Astrocyte of the hippocampus (primary cell): ENCODE measurements at places on chromosomes 11 and 22.

- no peak for DNase-seq
Measured at GRCh38 chr11:87634331-87634730, 540.9 kb downstream of the RAB38 start.

GRCh38 chr11:79226126-79226525, 214.7 kb downstream of the TENM4 start:
- DNase-seq: peak; percentile 53

GRCh38 chr22:36154423-36154945, 6.1 kb downstream of the APOL3 start:
- DNase-seq: no peak

GRCh38 chr11:103779054-103779453, 257.4 kb upstream of the DDI1 start:
- no peak for DNase-seq

DNA sequence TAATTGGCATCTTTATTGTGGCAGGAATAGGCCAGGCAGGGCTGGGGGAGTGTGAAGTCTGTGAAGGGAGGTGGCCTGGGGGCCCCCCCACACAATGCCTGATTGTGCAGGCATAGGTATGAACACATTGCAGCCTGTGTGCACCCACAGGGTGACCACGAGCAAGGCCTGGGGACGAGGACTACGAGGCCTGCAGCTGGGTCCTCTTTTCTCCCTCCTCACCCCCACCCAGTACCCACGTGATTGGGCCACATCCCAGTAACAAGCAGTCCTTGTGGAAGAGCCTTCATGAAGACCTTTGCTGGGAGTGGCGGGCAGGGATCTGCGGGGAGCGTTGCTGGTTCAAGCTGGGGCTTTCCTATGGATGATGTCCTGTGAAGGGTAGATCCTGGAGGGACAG, 29.3 kb downstream of the ZBTB16 start:
- DNase-seq: no peak

DNA sequence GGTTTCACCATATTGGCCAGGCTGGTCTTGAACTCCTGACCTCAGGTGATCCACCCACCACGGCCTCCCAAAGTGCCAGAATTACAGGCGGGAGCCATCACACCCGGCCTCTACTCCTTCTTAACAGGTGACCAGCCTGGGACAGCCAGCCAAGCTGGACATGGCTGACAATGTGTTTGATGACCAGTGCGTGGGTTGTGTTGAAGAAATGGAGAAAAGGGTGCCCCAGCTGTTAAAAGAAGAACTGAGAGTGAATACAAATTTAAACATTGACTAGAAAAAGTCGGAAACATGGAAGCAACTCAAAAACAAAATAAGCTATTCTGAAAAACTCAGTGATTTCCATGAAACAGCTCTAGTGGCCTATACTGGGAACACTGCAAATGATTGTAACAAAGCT, 86.5 kb upstream of the CLPB start:
- DNase-seq: no peak

DNA sequence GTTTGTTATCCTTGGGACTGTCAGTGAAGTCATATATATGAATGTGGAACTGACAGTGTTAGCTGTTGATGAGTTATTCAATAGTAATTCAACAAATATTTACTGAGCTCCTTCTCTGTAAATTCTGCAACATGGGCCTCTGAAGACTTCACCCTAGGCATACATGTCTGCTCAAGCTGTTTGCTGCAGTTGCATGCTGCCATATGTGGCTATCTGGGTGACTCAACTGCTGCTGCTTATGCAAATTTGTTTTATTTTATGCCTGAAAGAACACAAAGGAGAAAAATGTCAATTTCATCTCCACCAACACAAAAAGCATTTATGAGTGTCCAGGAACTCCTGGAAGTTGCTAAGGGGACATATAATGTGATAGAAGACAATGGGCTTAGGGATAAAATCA, 417.6 kb downstream of the AASDHPPT start:
- peak; percentile 54 for DNase-seq

DNA sequence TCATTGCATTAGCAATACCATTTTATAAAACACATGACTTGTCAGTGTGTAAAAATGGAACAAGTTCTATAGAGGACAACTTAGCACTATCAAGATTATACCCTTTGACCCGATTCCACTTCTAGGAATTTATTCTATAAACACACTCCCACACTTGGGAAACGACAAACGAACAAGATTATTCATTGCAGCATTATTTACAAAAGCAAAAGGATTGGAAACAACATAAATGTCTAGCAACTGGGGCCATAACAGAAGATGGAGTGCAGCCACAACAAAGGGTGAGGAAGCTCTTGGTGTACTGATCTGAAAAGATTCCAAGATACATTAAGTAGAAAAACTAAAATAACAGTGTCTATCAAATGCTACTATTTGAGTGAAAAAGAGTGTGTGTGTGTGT, 2.3 kb upstream of the IRAG1 start:
- no peak for DNase-seq

GRCh38 chr11:73652046-73652730, 5.8 kb downstream of the PLEKHB1 start:
- DNase-seq: peak; percentile 55

DNA sequence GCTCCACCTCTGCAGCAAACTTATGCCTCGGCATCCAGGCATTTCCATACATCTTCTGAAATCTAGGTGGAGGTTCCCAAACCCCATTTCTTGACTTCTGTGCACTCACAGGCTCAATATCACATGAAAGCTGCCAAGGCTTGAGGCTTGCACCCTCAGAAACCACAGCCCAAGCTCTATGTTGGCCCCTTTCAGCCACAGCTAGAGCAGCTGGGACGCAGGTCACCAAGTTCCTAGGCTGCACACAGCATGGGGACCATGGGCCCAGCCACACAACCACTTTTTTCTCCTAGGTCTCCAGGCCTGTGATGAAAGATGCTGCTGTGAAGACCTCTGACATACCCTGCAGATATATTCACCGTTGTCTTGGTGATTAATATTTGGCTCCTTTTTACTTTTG, 24.7 kb upstream of the MTMR2 start:
- DNase-seq: no peak

DNA sequence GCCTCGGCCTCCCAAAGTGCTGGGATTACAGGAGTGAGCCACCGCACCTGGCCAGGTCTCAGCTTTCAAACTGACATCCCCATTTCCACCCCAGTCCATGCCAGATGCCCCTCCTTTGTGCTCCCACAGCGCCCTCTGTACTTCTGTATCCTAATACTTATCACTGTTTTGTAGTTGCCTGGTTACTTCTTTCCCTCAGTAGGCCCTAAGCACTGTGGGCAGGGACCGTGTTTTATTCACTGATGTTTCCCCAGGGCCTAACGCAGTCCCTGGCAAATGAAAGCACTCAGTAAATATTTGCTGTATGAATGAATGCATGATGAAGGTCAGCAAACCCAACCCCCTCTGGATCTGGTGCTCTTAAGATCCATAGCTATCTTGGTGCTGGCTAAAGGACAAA, 2.2 kb upstream of the TRIM3 start:
- DNase-seq: no peak

DNA sequence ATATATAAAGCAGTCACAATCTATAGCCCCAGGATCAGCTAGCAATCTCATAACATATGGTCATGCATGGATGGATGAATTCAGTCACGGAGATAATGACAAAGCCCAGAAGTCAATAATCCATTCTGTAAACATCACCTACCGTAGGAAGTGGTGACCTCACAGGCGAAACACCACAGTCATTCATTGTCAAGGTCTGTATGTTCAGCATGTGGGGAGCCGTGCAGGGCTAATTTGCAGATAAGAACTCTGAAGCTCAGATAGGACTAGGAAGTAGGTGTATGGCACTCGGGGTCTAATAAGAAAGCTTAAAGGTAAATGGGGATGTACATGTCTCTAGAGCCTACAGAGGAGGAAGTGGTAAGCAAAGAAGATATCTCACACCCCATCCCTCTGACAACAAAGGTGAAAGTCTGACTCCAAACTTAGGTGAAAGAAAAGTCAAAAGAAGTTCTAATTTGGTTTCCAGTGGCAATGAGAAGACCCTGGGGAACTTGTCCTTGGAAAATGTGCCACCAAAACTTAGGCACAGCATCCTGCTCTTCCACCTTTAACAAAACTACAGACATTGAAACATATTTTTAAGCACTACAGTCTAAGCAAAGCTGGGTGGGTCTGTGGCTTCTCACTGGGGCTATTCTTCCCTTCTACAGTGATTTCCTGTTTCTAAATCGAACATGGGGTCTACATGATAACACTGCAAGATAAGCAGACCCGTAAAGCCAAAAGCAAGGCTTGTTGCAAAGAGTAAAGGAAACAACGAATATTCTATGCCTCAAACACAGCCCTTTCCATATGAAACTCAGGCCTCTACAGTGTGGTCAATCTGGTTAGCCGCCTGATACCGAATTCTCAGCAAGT, 5.2 kb downstream of the CRTAM start:
- DNase-seq: no peak

GRCh38 chr22:29904020-29904419, 21.0 kb downstream of the MTMR3 start:
- no peak for DNase-seq

- no peak for DNase-seq
Measured at GRCh38 chr11:96390488-96390792, 627 bp downstream of the JRKL start.

GRCh38 chr11:20010156-20010850, 150.0 kb downstream of the DBX1 start:
- no peak for DNase-seq

DNA sequence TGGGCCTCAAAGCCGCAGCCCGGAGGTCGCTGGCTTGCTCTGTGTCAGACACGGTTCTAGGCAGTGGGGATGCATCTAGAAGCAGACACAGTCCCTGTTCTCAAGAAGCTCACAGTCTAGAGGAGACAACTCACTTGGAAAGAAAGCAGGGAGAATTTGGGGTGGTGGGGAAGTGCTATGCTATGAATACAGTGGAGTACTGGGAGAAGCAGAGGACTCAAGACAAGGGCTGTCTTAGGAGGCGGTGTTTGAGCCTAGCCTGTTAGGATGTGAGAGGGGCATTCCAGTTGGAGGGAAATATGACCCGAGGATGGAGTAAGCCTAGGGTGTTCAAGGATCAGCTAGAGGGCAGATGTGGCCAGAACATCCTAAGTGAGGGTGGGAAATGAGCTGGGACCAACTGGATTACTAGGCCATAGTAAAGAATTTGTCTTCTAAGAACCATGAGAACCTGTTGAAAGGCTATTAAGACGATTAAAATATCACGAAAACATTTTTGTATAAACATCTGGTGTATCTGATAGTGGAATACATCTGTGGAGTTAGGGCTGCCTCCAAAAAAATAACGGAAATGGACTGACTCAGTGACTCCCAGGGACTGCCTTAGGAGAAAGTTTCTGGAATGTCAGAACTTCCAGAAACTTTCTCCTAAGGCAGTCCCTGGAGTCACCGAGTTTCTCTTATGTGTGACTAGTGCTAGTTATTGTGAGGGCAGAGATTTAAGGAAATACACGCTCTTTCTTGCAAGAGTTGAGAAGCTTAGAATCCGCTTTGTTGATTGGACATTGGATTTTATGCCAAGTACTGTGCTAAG, 1.1 kb upstream of the PITPNB start:
- peak; percentile 55 for DNase-seq

DNA sequence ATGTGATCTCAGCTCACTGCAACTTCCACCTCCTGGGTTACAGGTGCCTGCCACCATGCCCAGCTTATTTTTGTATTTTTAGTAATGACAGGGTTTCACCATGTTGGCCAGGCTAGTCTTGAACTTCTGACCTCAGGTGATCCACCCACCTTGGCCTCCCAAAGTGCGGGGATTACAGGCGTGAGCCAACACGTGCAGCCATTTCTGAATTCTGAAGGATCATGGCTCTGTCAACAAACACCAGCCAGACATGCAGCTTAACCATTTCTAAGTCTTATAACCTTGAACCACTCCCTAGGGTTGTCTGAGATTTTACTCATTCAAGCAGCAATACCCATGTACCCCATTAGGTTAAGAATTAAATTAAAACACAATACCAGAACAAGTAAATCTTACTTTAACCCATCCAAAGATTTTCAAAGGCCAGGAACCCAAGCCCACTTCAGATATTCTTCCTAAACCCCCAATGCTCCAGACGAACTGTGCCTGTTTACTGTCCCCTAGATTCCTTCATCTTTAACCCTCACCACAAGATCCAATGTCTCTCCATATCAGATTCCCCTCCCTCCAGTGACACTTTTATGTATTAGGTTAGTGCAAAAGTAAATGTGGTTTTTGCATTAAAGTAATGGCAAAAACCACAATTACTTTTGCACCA, 4.0 kb downstream of the RPS13 start:
- DNase-seq: no peak

GRCh38 chr11:93655047-93655446, 6.4 kb upstream of the CEP295 start:
- no peak for DNase-seq
